ENCODE measurements at places on chromosomes 16 and 17.

DNA sequence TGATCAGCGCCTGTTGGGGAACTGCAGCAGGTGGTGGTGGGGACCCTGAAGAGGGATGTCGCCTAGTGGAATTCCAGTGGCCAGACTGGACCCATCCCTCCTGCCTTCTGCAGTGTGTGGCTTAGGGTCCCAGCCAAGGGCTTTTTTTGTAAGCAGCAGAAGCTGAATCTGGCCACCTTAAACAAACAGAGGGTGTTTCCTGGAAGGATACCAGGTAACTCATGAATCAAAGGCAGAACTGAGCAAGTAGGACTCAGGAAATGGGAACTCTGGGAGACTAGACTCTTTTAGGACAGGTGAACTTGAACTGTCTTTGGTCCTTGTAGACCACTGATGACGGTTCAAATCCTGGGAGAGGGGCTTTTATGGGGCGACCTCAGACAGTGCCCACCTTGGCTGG is 124.0 kb downstream of the ABCC6 start:
- DNase-seq, result no peak

DNA sequence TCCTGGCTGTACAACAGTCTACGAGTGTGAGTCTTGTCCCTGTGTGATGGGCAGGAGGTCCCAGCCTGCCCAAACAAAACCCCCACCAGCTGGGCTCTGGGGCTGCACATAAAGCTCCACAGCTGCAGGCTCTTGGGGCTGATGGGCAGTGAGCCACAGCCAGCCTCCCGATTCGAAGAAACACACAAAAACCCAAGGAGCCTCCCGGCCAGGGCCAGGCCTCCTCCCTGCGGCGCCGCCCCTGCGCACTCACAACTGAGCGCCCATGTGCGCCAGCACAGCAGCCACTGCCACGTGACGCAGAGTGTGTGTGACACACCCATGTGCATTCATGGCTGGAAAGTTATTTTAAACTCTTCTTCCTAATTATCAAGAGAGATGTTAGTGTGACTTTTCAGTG is 30.6 kb upstream of the FAAP100 start:
- DNase-seq, result no peak

DNA sequence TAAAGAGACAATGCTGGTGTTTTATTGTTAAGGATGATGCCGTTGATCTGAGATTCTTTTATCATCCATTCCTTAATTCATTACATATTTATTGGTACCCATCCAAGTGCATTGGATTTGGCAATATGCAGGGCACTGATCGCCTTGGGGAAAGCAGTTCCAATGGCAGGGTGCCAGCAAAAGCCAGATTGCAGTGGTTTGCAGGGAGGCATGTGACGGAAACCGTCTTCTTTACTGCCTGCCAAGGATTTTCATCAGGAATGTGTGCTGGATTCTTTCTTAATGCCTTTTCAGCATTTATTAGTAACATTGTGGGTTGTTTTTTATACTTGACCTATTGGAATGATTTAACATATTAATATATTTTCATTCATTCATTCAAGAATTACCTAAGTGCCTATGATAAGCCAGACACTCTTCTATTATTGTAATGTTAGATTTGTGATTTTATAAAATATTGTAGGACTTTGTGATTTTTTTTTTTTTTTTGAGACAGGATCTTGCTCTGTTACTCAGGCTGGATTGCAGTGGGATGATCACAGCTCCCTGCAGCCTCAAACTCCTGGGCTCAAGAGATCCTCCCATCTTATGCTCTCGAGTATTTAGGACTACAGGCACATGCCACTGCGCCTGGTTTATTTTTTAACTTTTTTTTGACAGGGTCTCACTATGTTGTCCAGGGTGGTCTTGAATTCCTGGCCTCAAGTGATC is 93.4 kb upstream of the TNRC6A start:
- no peak for DNase-seq

GRCh38 chr16:23113185-23113584 is 36.1 kb downstream of the USP31 start:
- DNase-seq, result no peak

- no peak for DNase-seq
Observed at GRCh38 chr17:69405096-69405495, 9.4 kb upstream of the MAP2K6 start.

DNA sequence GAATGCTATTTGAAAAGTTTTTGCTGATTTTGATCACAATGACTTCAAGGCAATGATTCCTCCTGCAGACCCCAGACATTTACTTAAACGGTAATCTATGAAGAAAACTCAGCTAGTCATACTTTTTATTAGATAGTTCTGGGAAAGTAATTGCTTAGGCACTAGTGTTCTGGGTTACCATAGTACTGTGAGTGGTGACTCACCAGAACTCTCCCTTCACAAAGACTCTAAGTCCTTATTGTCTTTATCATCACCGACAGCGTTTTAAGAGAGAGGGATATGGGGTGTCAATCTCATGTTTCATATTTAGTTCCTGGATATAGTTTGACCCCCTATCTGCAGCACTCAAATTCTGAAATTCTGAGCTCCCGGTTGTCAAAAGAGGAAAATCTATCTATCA is 43.0 kb upstream of the CDH8 start:
- no peak for DNase-seq

- DNase-seq, result no peak
Observed at GRCh38 chr17:28912938-28913333, 10.1 kb upstream of the DHRS13 start.

DNA sequence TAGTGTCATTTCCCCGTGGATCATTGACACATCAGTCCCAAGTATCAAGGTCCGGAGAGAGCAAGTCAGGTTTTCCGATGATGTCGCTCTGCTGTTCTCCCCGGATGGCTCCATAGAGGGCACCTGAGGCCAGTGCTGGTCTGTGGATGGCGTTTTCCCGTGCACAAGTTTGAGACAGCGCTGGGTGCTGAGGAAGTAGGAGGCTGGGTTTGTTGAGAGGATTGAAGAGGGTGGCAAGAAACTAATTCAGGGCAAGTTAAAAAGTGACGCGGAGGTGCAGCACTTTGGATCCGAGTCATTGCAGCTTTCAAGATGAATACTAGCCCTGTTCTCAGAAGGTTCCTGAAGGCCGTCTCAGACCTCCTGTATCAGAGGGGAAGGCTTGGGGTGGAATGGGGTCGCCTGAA is 7.7 kb downstream of the NUBP1 start:
- DNase-seq, result no peak

DNA sequence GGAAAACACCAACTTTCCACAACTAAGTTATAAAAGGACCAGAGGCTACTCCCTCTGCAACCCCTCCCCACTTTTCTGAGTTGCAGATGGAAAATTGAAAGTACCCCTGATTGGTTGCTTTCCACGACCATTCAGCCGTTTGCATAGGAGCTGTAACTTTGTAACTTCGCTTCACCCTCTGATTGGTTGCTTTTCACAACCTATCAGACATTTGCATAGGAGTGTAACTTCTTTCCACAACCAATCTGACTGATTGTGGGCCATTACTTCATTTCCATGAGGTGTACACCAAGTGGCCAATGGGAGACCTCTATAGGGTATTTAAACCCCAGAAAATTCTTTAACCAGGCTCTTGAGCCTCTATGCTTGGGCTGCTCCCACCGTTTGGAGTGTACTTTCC is 644.1 kb downstream of the WWOX start:
- DNase-seq, result no peak

- DNase-seq, result no peak
Observed at GRCh38 chr16:24610416-24610755, 71.0 kb downstream of the RBBP6 start.

DNA sequence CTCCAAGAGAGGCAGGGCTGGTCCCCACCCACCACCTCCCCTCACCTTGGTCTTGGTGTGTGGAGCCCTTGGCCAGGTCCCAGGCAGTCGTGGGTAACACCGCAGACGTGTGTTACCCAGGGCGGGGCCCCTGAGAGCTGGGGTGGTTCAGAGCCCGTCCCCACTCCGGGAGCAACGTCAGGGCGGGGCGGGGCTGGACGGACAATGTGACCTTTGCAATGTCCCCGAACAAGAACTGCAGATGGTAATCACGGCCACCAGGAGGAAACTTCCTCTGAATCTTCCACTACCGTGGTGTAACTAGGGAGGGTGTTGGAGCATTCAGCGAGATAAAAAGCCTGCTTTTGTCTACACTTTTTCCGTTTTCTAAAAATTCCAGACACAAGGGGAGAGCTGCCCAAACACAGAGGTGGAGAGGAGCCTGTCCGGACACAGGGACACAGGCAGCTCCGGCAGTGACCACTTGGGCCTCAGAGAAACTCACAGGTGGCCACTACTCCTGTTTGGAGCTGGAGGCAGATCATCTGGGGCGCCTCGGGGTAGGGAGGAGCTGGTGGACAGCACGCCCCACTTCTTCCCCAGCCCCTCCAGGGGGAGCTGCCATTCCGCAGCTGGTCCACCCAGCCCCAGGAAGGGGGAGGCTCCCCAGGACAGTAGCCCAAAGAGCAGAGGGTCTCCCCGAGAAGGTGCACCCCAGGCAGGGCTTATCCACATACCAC is 14.2 kb upstream of the SLC38A10 start:
- peak; percentile 85 for DNase-seq

DNA sequence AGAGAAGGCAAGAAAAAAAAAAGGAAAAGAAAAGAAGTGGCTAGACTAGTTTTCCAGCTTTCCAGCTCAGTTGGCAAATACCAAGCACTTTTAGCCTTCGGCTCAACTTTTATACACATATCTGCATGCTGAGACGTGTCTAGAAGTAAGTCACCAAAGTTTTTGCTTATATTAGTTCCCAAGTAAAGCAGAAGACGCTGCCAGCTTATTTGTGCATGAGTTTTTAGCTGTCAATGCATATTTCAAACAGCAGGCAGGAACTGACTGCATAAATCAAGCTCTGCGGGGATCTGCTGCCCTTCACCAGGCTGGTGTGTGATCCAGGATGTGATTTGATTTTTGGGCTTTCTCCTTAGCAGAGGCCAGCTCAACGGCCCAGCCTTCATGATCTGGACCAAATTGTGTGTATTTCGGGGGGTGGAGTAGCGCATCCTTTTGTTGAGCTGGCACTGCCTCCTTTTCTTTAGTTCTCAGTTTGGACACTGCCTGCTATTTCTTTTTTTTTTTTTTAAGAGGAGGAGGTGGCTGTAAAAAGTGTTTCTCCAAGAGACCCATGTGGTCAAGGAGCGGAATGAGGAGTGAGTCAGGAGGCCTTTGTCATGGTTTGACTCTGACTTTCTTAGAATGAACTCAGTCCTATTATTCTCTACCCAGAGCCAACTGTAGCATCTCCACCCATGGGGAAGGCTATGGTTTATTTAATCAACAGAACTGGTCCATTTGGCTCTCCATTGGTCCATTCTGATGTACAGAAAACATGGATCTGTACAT is 162.6 kb upstream of the XYLT1 start:
- no peak for DNase-seq

GRCh38 chr17:18950944-18951905 is 740 bp upstream of the SLC5A10 start:
- no peak for DNase-seq

GRCh38 chr17:613725-614124 is 100.9 kb downstream of the VPS53 start:
- DNase-seq, result peak; percentile 31

DNA sequence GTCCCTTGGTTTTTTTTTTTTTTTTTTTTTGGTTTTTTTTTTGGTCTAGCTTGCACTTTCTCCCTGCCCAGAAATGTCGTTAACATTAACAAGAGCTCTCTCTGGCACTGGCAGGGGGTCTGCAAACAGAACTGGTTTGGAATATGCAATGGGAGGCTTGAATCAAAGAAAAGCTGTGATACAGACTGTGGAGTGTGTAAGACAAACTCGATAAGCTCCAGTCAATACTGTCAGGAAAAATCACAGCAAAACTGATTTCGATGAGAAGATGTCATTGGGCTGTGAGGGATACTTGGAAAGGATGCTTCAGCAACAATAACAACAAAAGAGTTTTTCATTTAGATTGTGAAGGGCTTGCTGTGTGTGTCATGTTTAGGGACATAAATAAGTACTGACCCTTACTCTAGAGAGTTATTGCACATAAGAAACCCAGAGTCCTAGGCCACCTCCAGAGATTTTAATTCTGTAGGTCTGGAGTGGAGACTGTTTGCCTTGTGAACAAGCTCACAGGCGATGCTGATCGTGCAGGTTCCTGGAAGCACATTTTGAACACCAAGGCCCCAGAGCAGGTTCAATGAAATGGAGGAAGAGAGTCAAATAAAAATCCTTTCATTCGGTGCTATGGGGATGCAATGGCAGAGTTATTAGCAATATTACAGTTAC is 470.7 kb upstream of the RBFOX1 start:
- no peak for DNase-seq

DNA sequence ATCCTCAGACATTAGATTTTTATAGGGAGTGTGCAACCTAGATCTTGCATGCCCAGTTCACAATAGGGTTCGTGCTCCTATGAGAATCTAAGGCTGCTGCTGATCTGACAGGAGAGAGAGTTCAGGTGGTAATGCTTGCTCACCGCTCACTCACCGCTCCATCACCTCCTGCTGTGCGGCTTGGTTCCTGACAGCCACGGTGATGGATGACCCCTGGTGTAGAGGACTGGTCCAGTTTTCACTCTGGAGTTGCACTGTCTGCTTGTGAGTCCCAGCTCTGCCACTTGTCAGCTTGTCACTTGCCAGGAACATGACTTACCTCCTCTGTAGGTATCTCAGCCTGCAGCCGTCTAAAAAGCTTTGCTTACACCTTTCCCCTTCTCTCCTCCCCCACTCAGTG is 214.6 kb downstream of the SNX29 start:
- no peak for DNase-seq

- DNase-seq, result no peak
Observed at GRCh38 chr17:34265711-34266110, 4.3 kb upstream of the CCL7 start.

GRCh38 chr16:72858665-72859493 is 189.0 kb downstream of the ZFHX3 start:
- DNase-seq, result peak; percentile 90

GRCh38 chr17:71850812-71851211 is 270.0 kb upstream of the SOX9 start:
- no peak for DNase-seq

DNA sequence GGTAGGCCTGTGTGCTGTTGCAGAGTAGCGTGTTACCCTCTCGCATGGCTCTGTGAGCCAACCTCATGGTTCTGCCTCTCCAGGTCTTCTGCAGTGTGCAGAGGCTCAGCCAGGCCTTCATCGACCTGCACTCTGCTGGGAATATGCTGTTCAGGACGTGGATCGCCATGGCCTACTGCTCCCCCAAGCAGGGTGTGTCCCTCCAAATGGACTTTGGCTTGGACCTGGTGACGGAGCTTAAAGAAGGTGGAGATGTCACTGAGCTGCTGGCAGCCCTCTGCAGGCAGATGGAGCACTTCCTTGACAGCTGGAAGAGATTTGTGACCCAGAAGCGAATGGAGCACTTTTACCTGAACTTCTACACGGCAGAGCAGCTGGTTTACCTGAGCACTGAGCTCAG is 75.8 kb upstream of the ENDOV start:
- no peak for DNase-seq
